Activated gamma-delta T cell treated with anti-CD3 and anti-CD28 coated beads, Interleukin-2, amount 50 U/mL, for 16 hours (primary cell): ENCODE measurements at places on chromosomes 7 and 10.
A peak's percentile ranks its signal among the peaks of the same experiment; 100 is the strongest.

- no peak for DNase-seq
Observed at GRCh38 chr10:59830601-59831259, 75.6 kb downstream of the CCDC6 start.

DNA sequence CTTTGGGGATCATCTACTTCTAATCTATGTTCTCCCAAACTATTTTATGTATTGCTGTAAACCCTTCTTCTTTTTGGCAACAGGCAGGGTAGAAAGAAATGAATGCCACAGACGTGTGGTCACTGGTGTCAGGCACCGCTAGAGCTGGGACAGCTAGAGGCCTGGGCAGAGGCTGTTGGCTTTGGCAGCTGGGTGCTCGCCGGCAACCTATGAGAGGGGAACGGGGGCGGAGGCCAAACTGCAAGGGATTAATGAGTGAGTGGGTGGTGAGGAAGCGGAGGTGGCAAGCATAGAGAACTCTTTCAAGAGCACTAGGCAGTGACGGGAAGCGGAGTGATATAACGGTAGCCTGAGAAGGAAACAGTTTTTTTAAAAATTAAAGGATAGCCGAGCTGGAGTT is 78.5 kb downstream of the CREB5 start:
- DNase-seq, result no peak

DNA sequence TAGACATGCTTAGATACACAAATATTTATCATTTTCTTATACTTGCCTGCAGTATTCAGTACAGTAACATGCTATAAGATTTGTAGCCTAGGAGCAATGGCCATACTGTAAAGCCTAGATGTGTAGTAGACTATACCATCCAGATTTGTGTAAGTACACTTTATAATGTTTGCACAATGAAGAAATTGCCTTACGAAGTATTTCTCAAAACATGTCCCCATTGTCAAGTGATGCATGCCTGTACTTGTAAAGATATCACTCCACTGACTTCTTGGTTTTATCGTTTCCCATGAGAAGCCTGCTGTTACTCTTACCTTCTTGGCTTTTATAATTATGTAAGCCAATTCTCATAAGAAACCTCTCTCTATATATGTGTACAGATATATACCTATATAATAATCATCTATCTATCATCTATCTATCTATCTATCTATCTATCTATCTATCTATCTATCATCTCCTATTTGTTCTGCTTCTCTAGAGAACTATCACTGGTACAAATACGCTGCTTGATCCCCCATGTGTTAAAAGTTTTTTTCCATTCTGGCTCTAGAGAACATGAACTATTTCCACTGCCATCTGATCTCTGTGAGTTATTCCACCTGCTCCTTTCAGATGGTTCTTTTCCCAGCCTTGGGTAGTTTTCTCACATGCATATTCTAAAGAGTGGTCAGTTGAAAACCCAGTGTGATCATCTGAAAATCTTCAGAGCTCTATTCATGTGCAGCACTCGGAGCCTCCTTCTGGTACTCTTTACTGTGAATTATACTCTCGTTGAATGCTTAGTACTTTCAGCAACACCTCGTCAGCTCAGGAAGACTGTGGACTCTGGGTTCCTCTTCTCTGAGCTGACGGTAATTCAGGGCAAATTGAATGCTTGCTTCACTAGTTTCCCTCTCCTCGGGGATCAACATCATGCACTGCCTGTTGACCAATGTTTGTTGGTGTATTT is 14.5 kb upstream of the VCL start:
- no peak for DNase-seq

- no peak for DNase-seq
Observed at GRCh38 chr7:116999311-116999710, 46.0 kb downstream of the ST7 start.

- DNase-seq, result no peak
Observed at GRCh38 chr10:107553470-107553869, 389.0 kb upstream of the SORCS1 start.

DNA sequence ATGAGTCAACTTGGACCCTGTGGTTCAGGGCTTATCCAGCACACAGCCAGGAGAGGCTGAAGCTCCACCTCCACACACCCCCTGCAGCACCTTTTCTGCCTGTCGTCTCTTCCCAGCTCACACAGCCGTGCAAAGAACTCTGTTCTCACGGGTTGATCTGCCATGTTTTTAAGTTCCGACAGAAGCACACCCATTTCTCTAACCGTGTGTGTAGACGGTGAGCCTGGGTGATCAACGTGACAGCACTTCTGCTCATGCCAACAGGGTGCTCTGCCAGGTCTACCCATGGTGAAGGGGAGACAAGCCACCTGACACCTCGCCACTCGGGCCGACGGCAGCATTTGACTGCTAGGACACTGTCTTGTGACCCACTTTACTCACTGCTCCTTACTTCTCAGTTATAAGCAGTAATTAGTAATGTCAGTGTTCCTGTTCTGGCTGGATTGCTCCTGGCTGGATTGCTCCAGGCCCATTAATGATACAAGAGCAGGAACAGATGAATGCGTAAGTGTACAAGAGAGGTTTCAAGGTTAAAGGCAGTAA is 90.5 kb downstream of the RNF216 start:
- DNase-seq, result no peak

DNA sequence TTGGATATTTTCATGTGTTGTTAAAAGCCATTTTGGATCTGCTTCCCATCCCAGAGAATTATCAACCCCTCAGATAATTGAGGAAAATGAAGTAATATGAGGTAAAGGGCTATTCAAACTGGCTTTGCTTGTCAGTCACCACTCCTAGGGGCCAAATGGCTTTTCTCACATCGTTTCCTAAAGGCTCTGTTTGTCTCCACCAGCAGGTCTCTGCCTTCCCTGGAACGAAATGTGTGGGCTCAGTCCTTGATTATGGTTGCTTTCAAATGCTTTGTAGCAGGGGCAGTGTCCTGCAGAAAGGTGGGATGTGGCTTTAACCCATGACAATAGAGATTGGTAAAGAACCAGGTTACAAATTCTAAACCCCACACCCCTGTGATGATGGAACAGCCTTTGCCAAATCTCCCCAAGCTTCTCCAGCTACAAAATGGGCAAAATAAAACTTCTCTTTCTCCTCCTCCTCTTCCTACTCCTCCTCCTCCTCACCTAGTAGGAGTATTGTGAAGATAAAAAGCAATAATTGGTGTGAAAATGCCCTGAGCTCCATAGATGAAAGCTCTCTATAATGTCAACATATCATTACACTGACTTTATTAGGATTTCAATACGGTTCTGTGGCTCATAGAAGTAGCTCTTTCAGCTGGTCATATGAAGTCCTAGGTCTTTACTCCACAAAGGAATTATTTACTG is 127.6 kb downstream of the CHN2 start:
- no peak for DNase-seq

DNA sequence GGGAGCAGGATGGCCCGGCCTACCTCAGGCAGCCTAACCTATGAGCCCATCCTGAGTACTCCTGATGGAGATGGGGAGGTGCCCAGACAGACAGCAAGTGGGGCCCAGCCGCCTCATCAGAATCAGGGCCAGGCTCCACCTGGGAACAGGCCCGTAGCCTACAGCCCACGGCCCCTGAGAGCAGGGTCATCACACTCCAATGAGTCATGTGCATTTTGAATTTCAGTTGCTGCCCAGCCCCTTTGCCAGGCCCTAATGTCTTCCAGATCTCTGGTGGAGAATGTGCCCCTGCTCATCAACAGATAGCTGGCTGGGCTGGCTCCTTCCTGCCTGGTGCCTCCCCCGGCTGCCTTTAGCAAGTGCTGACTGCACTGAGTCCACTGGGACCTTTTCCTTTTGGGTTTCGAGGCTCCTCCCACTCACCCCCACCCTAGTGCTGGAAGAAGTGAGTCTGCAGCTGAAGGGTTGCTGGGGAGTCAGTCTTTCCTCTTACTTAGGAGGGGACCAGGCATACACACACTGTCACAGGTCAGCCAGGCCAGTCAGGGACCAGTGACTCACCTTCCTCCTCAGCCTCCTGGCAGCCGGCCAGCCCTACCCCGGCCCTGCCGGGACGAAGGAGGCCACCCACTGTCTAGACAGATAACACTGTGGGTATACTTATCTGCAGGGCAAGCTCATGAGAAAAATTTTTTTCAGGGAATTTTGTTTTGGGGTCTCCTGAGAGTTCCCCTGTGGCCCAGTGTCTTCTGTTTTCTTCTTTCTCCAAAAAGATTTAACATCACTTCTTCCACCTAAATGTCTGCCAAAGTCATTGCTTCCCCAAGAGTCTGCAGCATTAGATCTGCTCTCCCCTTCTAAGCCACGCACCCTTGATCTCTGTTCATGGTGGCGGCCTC is 9.1 kb upstream of the ASIC3 start:
- DNase-seq, result peak; percentile 46

DNA sequence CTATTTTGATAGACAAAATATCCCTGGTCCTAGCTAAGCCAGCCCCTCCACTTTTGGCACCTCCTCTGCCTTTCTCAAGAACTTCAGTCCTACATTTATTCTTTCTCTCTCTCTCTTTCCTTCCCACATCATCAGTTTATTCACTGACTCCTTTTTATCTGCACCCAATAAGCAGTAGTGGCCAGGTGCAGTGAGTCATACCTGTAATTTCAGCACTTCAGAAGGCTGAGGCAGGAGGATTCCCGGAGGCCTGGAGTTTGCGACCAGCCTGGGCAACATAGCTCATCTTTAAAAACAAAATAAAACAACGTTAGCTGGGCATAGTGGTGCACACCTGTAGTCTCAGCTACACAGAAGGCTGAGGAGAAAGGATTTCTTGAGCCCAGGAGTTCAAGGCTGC is 19.4 kb upstream of the NRP1 start:
- no peak for DNase-seq
